Left renal cortex interstitium (tissue), 4 donors: ENCODE measurements at places on chromosomes 7 and 10. TPM values are rescaled to one million over a fixed set of nuclear protein-coding genes. Genes with fewer than 3 reads are reported as not detected.

- no peak for DNase-seq
These were observed 12.0 kb downstream of the TBX20 start for GRCh38 chr7:35241884-35242283.

- no peak for DNase-seq
These were observed 28.1 kb downstream of the ST8SIA6 start for GRCh38 chr10:17426263-17426750.

Gene GSTK1
- polyA plus RNA-seq = 231 TPM

Gene NODAL
- polyA plus RNA-seq = 0.18 TPM

Gene KCNMA1
- polyA plus RNA-seq = 5.2 TPM

DNA sequence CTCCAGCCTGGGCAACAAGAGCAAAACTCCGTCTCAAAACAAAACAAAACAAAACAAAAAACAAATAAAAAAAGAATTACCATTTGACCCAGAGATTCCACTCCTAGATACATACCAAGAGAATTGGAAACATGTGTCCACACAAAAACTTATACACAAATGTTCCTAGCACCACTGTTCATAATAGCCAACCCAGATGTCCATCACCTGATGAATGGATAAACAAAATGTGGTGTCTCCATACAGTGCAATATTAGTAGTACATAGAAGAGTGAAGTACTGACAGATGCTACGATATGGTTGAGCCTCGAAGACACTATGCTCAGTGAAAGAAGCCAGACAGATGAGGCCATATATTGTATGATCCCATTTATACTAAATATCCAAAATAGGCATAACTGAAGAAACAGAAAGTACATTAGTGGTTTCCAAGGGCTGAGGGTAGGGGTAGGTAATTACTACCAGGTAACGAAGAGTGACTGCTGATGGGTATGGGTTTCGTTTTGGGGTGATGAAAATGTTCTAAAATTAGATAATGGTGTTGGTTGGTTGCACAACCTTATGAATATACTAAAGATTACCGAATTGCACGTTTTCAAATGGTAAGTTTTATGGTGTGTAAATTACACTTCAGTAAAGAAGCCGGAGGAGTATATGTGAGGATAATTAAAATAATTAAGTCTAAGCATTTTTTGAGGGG, 20.0 kb downstream of the MYO1G start:
- DNase-seq = no peak

- no peak for DNase-seq
These were observed 30.8 kb downstream of the ELAPOR2 start for GRCh38 chr7:87028636-87029035.
